ENCODE measurements at places on chromosomes 3 and 15. TPM values are rescaled to one million over a fixed set of nuclear protein-coding genes. Genes with fewer than 3 reads are reported as not detected.

The TRPM1 gene
- total RNA-seq: not detected

The PARP15 gene
- 13.8 TPM for total RNA-seq

The AGBL1 gene
- total RNA-seq: not detected

The FOXL2NB gene
- total RNA-seq: not detected

The GATA2 gene
- total RNA-seq: 1.4 TPM

The LEKR1 gene
- 1.0 TPM for total RNA-seq

The SH2D7 gene
- total RNA-seq: not detected

The CCDC54 gene
- total RNA-seq: not detected

The BTD gene
- 6.0 TPM for total RNA-seq

The SUSD5 gene
- total RNA-seq: not detected

The P3H2 gene
- total RNA-seq: not detected

- DNase-seq: no peak
Observed at GRCh38 chr3:177599326-177599725, 402.0 kb upstream of the TBL1XR1 start.

- no peak for DNase-seq
Observed at GRCh38 chr15:59260090-59260489, 53.4 kb downstream of the LDHAL6B start.

DNA sequence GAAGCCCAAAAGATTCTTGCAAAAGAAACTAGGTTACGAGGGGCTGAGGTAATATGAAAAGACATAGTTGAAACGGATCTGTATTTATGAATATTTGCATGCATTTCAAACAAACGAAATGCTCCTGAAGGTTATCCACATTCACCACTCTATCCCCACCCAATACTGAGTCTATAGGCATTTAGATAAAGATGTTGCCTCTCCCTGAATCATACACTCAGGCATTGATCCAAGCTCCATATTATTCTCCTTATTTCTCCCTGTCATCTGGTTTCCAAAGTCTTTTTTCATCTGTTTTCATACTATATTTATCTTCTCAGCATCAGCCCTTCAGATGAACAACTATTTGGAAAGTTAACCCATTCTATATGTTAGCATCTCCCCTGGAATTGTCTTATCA is 492.5 kb upstream of the TGFBR2 start:
- DNase-seq: no peak

GRCh38 chr3:106332129-106332528 is 463.3 kb upstream of the CBLB start:
- no peak for DNase-seq

DNA sequence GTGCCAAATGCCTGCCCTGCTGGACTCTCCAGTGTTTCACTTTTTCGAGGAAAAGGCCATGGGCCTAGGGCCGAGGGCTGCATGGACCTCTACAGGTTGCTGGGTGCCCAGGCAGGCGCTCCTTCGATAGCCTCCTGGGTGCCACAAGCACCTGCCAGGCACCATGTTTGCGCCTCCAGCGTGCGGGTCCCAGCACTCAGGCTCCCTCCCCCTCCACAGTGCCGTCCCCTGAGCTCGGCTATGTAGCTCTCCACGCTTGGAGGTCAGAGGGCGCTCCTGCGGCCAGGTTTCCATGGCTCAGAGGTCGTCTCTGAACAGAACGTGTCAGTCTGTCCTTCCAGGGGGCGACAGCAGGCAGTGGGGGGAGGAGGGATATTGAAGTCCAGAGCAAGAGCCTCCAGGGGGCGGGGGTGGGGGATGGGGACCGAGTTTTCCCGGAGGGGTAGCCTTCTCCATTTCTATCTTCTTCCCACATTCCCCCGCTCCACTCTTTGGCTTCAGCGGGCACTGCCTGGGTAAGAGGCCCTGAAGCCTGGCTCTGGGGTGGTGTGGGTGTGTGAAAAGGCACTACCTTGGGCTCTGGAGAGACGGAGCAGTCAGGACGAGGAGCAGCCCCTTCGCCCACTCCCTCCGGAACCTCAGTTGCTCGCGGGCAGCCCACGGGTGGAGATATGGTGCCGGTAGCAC is 3.6 kb downstream of the ONECUT1 start:
- DNase-seq: no peak

DNA sequence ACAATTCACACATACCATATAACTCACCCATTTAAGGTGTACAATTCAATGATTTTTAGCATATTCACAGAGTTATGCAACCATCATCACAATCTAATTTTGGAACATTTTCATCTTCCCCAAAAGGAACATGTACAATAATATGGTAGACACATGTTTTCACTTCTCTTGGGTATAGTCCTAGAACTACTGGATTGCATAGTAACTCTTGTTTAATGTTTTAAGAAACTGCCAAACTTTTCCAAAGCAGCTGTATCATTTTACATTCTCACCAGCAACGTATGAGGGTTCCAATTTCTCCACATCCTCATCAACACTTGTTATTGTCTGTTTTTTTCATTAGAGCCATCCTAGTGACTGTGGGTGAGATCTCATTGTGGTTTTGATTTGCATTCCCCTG is 14.3 kb downstream of the BNC1 start:
- no peak for DNase-seq

GRCh38 chr3:140756240-140757016 is 78.6 kb downstream of the TRIM42 start:
- DNase-seq: no peak

DNA sequence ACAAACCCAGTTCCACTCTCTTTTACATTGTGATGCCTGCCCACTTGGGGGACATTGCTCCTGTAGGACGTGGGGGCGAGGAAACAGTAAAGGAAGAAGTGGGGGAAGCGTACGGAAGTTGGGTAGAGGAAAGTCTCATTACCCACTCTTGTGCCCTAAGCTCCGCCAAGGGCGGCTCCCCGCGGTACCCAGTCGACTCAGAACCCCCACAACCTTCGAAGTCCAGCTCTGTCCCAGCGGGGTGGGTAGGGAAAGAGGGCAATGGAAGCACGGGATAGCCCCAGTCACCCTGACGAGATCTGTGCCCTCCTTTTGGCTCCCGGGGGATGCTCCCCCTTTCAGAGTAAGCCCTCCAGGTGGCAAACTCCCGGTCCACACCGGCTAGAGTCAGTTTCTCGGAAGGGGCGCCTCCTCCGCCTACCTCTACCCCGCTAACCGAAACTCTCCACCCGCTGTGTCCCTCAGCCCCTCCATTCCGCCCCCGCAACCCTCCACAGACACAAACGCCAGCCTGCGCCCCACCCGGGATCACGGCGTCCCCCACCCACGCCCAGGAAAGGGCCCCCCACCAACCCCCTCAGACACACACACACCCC is 527 bp downstream of the CSNK1G1 start:
- DNase-seq: peak; percentile 19

DNA sequence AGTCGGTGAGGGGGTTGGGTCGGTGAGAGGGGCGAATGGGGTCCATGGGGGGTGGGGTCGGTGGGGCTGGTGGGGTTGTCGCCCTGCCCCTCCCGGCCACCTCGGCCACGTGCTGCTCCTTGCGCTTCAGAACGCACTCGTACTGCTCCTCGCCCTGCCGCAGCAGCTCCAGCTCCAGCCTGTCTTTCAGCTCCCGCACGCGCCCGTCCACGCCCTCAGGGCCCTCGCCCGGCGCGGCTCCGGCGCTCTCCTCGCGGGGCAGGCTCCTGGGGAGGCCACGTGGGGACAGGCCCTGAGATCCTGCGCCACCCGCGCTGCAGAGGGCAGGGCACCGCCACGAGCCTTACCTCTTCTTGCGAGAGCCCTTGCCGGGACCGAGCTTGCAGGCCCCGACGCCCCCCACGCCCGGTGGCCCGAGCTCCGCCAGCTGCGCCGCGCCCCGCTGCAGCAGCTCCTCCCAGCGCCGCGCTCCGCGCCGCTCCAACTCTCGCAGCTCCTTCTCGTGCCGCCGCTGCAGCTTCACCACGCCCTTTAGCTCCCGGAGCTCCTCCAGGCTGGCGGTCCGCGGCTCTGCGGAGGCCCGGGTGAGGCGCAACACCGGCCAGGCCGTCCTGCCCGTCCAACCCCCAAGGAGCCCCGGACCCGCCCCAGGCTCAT is 8.2 kb upstream of the ANKRD63 start:
- no peak for DNase-seq

GRCh38 chr15:39719109-39719508 is 63.5 kb downstream of the FSIP1 start:
- no peak for DNase-seq

GRCh38 chr3:12996181-12996506 is 77.1 kb downstream of the IQSEC1 start:
- no peak for DNase-seq

- DNase-seq: no peak
Observed at GRCh38 chr3:151568184-151568583, 107.3 kb upstream of the IGSF10 start.

DNA sequence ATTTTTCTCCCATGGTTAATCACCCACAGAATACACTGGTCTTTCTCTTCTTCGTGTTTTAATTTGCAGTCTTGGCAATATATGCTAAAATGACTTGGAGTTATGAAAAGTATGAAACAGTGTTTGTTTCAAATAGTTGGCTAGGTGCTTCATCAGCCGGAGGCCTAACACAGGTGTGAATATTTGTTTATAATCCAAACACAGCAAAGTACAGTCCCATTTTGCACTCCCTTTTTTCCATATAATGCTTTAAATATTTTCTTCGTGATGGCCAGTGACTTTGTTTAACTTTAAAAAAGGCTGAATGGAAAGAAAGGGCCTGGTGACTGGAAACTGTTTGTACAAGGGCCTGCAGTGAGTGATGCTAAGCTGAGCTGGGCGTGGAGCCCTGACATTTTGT is 219.7 kb upstream of the LRIG1 start:
- no peak for DNase-seq

GRCh38 chr15:32738666-32739065 is 20.9 kb downstream of the GREM1 start:
- no peak for DNase-seq

GRCh38 chr3:78792212-78792611 is 975.6 kb downstream of the ROBO1 start:
- no peak for DNase-seq

DNA sequence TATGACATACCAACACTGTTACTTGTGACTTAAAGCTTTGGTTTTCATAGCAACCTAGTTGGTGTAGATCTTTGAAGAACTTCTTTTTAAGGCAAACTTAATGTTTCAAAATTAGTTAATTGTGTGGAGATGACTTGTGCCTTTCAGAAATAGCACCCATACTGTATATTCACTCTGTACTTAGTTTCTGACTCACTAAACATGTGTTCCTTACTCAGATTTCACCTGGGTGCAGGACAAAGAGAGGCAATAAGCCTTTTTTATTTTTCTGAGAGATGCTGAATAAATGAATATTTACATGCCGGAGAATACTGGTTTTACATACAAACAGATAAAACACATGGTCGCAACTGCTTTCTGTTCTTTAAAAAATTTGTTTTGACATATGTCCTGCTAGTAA is 44.8 kb downstream of the SLC25A26 start:
- no peak for DNase-seq

DNA sequence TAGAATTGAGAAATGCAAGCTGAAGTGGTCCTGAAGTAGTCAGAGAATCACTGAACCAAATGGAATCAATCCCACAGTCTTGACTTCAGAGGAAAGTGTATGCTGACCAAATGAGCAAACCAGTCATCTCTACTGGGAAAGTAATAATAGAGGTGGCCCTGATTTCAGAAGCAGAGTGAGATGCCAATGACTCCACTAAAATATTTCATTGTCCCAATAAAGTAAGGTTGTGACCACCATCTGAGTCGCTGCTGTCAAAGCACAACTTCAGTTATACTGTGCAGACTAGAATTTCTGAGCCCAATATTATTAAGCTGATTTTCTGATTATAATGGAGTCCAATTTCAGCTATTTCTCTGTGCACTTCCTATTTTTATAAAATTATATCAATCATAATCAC is 334.4 kb upstream of the THBS1 start:
- no peak for DNase-seq

DNA sequence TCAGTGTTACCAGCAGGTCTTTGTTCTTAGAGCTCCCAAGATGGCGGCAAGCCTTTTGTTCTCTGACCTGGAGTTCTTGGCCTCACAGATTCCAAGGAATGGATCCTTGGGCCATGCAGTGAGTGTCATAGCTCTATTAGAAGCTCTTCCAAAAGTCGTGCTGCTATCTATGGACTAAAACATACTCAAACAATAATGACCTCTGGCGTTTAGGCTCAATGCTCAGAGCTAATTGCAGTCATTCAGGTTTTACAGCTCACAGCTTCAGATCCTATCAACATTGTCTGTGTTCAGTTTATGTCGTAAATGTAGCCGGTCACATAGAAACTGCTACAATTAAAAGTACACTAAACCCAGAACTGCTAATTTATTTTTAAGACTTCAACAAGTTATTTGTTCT is 22.2 kb downstream of the CCRL2 start:
- DNase-seq: no peak

GRCh38 chr15:41566121-41566885 is 7.3 kb downstream of the TYRO3 start:
- DNase-seq: no peak

DNA sequence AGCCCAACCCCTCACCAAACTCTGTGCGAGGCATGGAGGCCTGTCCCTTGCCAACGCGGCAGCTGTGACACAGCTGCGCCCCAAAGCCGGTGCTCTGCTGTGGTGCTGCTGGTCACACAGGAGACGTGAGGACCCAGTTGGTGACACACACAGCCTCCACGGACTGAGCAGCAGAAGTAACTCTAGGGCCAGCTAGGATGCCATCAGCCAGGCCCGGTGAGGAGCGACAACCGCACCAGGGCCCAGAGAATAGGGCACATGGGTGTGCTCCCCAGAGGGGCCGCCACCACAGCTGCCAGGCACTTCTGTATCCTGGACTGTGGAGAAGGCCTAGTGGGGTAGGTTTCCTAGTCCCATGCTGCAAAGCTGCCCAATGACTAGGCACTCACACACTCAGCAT is 10.7 kb downstream of the ZXDC start:
- DNase-seq: peak; percentile 52

- DNase-seq: no peak
Observed at GRCh38 chr3:76631251-76631650, 408.6 kb upstream of the ROBO2 start.
